ENCODE measurements at places on chromosomes 6 and 20.

DNA sequence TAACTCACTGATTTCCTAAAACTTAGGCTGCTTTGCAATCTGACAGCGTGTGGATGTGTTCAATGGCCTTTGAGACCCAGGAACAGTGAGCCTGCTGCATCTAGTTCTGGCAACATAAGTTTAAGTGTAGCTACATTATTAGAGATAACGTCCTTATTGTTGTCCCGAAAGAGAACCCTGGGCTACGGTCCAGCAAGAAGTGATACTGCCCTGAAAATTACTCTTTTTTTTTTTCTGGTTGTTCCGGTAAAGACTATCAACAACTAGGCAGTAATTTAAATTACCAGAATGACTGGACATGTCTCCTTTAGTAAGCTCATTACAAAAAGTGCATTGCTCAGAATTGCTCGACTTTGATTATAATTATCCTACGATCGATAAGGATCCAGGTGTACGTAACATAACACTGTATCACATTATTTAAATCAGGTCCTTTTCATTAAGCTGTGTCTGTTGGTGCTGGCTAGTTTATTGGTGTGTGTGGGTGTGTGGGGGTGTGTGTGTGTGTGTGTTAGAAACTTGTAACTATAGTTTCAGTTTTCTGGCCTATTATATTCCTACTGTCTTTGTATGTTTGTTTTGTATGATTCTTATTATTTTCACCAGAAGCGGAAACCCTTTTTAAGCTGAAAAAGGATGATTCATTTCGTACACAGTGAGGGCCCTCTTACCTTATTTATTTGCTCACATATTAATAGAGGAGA is 3.0 kb downstream of the TSHZ2 start:
- no peak for DNase-seq

DNA sequence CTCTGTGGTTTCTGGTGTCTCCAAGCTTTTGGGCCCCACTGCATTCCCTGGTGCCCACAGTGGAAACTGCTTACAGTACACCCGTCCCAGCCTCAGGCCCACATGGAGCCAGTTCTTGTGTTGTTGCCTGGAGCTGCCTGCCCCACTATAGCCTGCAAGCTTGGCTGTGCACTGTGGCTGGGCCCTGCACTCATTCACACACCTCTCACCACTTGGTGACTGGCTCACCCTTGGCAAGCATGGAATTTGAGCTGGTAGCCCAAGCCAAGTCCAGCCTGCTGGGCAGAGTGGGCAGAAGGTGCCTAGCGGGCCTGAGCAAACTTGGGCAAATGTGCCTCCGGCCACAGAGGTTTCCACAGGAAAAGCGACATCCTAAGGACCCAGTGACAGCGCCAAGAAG is 472.3 kb downstream of the MMUT start:
- no peak for DNase-seq

GRCh38 chr20:25072226-25072811 is 9.6 kb downstream of the VSX1 start:
- DNase-seq = no peak

GRCh38 chr6:104954190-104954797 is 2.6 kb upstream of the LIN28B start:
- no peak for DNase-seq

GRCh38 chr6:170314983-170315382 is 8.4 kb downstream of the FAM120B start:
- no peak for DNase-seq

DNA sequence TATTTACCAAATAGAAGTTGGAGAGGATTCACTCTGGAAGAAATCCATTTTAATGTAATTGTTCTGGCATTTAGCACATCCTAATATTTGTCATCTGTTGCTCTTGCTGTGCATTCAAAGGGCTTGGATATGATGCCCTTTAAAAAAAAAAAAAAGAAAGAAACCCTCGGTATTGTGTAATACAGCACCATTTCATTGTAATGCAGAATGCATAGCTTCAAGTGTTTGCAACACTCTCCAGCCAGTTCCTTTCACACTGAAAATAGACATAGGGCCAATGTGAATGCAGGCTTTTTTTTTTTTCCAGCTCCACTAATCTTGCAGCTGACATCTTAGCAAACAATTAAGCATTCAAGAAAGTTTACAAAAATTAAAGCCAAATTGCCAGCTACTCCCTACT is 197.4 kb upstream of the POU3F2 start:
- DNase-seq = no peak

GRCh38 chr20:38126146-38126921 is 38.7 kb downstream of the TGM2 start:
- DNase-seq = no peak

DNA sequence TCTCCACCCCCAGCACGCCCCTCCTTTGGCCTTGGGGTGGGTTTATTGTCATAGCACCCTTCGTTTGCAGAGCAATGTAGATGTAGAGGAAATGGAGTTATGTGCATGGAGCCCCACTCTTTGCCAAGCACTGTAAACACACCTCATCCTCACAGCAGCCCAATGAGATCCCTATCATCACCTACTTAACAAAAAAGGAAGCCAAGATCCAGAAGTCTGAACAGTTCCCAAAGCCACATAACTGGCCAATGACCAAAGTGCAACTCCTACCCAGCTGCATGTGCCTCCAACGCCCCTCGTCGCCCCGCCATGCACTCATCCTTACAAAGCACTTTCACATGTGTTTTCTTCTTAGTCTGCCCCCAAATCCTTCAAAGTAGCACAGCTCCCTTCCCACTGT is 21.8 kb upstream of the FOXQ1 start:
- no peak for DNase-seq

DNA sequence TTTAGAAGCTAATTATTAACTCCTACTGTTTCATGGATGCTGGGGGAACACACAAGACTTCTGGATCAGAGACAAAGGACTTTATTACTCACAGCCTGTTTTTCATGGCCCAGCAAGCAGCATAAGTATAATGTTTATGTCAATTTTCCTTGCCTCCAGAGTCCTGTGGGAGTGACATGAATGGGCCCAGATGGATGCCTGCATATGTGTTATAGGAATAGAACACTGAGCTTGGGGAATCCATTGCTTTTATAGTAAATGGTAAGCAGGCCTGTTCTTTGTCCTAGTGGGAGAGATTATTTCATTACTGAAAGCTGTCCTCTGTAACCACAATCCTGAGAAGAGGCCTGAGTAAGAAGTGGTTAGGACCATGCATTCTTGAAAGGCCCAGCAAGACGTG is 25.6 kb downstream of the BLTP3A start:
- DNase-seq = no peak

DNA sequence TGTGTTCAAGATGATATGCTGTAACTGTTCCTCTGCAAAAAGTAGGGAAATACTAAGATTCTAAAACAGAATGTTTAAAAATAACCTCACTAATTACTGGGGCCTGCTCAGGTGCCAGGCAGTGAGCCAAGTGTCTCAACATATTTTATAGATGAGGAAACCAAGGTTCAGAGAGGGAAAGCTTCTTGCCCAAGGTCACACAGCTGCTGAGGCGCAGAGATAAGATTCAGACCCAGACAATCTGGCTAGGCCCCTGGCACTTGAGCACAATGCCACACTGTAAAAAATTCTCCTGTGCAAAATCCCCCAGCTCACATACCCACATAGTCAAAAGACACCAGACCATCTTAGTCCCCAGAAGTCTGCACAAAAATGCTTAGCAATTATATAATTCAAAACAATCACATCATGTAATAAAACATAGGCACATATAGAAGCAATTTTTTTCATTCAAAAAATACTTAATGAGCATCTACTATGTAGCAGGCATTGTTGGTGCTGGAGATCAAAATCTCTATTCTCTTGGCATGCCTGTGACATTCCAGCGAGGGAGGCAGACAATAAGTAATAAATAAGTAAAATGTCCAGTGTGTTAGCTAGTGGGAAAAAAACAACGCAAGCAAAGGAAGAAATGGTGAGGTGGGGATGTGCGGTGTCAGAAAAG is 10.3 kb downstream of the PREX1 start:
- DNase-seq = no peak

DNA sequence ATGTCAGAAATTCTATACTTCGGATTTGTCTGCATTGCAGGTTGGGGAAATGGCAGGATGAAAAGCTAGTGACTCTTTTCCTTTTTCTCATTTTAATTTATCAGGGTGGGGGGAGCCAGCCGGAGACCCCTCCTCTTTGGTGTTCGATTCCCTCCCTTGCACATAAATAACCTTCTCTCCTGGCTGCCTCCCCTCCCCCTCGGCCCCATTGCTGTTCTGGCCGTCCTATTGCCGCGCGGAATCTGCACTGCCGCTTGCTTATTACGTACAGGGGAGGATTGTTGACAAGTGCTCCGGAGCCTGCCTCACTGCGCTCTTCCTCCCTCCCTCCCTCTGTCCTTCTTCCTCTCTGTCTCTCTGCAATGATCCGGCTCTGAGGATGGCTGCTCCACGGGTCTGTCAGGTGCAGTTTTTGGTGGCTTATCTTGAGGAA is 154.7 kb downstream of the JARID2 start:
- no peak for DNase-seq

GRCh38 chr20:20979934-20980333 is 126.2 kb downstream of the LINC00237 start:
- no peak for DNase-seq

DNA sequence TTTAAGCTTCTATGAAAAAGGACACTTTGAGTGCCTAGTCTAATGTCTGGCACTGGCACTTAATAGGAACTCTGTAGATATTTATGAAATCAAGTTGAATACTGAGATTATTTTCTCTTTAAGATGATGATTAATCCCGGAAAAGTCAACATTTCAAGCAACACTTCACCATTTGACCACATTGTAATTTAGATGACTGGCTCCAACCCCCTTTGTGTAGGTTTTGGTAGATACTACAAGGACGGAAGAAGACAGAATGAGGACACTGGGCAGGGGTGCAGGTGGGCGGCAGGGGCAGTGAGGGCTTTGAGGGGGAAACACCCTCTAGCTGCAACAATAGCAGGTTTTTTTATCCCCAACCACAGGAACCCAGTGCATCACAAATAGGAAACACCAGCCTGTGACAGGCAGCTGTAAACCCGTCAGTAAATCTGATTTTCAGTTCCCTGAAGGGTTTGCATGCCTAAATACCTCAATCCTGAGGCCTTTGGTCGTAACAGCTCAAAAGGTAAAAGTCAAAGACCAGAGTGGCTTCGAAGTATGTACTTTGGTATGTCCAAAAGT is 4.6 kb downstream of the DTNBP1 start:
- no peak for DNase-seq

DNA sequence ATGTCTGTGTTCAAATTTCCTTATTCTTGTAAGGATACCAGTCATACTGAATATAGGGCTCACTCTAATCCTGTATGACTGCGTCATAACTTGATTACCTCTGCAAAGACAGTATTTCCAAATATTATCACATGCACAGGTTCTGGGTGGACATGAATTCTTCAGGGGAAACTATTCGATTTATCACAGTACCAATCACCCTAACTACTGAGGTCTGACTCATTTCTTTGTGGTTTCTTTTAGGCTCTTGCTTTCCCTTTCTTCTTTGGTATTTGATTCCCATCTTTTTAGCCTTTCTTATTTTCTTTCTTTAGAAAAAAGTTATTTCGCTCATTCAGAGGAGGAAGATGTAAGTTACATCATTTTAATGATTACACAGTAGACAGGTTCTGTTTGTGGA is 40.3 kb upstream of the TBX18 start:
- no peak for DNase-seq

- no peak for DNase-seq
Observed at GRCh38 chr20:51609251-51609650, 66.7 kb upstream of the NFATC2 start.

DNA sequence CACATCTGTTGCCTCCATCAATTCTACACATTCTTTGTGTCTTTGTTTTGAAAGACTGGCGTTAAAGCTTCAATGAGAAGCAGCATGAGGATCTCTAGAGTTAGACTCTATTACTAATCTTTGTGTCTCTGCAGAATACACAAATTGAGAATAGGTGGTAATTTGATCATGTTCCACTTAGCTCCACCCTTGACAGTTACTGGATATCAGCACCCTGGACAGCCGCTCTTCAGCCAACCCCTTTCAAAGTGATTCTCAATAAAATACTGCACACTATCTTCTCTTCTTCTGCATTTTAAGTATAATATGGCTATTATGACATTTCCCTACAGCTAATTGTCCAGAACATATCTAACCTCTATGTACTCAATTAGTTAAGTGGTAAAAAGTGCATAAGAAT is 54.3 kb upstream of the CNR1 start:
- DNase-seq = no peak

- no peak for DNase-seq
Observed at GRCh38 chr20:4509825-4510522, 211.7 kb upstream of the PRND start.

- DNase-seq = no peak
Observed at GRCh38 chr20:54598352-54598751, 123.0 kb downstream of the DOK5 start.

DNA sequence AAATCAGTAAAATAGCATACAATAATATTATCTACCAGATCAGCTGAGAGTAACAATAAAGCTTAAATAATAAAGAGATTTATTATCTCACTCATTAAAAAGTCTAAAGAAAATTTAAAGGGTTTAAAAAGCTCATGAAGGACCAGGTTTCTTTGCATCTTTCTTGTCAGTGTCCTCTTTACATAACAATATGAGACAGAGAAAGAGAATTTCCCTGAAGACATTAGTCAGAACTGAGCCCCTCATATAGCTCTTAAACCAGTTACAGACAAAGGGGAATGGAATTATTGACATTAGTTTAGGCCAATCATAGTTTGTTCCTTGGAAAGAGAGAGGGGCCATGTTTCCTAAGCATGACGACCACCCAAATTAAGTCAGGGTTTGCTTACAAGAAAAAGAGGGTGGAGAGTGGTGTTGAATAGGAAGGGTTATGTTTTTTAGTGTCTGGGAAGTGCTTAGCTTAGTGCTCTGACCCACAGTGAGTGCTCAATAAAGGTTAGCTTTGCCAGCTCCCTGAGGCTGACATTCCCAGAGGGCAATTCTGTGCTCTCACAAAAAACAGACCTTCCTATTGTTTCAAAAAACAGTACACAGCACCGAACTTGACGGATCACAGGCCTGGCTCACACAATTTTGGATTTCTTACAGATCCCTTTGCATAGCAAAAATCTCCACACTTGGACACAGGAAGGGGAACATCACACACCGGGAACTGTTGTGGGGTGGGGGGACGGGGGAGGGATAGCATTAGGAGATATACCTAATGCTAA is 3.6 kb upstream of the PLCB1 start:
- DNase-seq = no peak

DNA sequence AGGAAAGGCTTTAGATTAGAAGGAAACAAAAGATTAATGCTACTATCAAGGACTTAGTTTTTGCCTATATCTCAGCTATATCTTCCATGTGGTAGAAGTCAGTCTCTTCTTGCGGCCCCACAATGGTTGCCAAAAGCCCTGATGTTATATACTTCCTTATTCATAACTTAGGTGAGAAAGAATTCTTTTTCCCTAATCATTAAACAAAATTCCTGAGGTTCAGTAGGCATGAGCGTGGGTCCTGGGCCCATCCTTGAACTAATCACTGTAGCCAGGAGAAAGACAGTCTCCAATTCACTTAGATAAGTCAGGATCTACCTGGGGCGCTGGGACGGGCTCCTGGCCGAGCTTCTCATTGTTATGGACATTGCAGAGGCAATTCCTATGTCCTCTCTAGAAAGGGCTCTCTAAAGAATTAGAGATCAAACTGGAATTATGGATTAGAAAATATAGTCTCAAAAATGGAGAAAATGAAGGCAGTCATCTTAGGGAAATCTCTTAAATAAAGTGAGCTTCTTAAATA is 134.3 kb downstream of the KIF6 start:
- DNase-seq = no peak

GRCh38 chr20:53899351-53900167 is 170.8 kb downstream of the BCAS1 start:
- DNase-seq = peak; percentile 71

GRCh38 chr6:134266776-134267175 is 51.1 kb downstream of the SGK1 start:
- no peak for DNase-seq
